ENCODE measurements at places on chromosomes 3 and 15. TPM values are rescaled to one million over a fixed set of nuclear protein-coding genes. Genes with fewer than 3 reads are reported as not detected.
A peak's percentile ranks its signal among the peaks of the same experiment; 100 is the strongest.

DNA sequence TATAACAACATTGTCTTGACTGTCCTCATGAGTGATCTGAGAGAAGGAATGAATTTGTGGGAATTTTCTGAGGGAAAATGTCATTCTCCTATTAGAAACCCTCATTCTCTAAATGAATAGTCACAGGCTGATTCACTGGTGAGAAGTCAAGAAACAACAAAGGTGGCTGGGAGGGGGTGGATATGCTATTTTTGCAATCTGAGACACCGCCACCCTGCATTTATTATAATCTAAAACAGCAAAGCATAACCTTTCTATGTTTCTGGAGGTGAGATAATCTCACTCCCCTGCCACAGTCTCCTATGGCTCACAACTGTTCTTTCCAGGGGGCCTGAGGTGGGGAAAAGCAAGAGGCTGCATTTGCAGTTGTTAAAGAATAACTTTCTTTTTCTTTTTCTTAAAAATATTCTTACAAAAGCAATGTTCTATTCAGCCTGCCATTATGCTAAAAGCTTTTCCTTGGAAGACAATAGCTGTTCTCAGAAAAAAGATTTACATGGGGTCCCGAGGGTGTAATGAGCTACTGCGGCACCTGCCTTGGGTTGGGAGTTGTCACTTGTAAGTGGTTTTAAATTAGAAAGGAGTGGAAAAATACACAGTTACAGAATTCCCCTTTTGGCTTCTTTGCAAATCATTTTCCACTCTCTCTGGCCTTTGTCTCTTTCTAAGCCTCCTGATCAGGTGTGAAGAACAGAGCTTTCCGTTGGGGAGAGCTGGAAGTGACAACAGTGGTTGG, 220.9 kb downstream of the AGBL1 start:
- no peak for DNase-seq

- DNase-seq, result no peak
Measured at GRCh38 chr3:147246906-147247305, 159.4 kb downstream of the ZIC4 start.

DNA sequence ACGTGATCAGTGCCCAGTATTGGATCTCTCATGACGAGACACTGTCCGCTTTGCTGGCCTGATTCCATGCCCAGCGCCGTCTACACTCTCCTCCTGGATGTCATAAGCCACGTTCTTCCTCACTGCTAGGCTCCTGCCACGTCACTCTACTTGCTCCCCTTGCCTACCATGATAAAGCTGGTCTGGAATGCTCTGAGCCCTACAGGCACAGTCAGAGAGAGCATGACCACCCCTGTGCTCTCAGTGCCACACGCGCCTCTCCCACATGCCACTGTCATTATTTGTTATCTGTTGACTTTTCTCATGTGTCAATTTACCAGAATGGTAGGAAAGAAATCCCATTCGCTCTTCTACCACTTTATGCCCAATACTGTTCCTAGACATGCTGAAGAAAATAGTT, 148.6 kb downstream of the ANO10 start:
- DNase-seq, result no peak

Gene DOCK3
- 1.4 TPM for total RNA-seq

Gene OR5H14
- not detected for total RNA-seq

DNA sequence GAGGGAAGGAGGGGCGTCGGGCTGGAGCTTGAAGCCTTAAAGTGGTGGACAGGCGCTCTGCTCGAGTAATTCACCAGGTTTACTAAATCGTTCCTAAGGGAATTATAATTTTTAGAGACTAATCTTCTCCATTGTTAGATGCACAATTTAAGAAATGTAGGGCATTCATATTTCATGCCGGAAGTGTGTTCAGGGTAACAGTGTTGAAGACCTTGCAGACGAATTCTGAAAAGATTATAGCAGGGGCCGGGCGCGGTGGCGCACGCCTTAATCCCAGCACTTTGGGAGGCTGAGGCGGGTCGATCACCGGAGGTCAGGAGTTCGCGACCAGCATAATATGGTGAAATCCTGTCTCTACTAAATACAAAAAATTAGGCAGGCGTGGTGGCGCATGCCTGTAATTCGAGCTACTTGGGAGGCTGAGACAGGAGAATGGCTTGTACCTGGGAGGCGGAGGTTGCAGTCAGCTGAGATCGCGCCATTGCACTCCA, 365 bp upstream of the GTF2A2 start:
- DNase-seq, result no peak

- DNase-seq, result no peak
Measured at GRCh38 chr3:43062040-43062563, 43.8 kb downstream of the POMGNT2 start.

Gene HYKK
- not detected for total RNA-seq

GRCh38 chr3:113685956-113686721, 10.3 kb downstream of the USF3 start:
- DNase-seq, result no peak

GRCh38 chr15:87680208-87680607, 576.3 kb downstream of the NTRK3 start:
- DNase-seq, result no peak

- no peak for DNase-seq
Measured at GRCh38 chr15:66758844-66759243, 56.8 kb downstream of the SMAD6 start.

- DNase-seq, result peak; percentile 26
Measured at GRCh38 chr15:75577401-75578172, 1.5 kb downstream of the PTPN9 start.

DNA sequence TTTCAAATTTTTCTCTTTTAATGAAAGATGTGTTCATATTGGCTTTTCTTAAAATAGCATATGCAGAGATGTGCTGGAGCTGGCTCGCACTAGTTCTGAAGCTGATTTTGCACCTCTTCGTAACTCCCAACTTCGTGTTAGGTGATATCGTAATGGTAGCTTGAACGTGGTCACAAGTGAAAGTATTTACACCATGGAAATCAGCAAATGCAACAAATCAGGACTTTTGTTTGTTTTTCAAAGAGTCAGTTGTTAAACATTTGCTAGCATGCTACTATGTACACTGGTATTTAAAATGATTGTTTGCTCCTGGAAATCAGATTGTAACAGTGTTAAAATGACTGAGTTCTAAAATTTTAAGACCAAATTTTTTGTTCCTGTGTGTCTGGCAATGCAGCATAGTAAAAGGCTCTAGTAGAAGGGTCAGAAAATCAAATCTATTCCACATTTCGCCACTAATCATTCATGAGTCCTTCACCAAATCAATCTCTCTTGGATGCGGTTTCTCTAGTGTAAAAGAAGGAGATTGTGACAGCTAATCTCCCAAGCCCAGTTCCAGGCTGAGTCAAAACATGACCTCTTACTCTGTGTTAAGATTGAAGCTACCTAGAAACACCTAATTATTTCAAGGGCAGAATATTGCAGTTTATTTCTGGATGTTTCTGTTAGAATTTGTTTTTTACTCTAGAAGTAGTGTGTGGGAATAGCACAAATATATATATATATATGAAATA, 34.3 kb upstream of the CMC1 start:
- DNase-seq, result peak; percentile 9

- DNase-seq, result no peak
Measured at GRCh38 chr15:69979262-69979661, 118.5 kb downstream of the TLE3 start.

Gene IQCF6
- total RNA-seq, result not detected

- no peak for DNase-seq
Measured at GRCh38 chr3:28028554-28028953, 212.9 kb upstream of the CMC1 start.

DNA sequence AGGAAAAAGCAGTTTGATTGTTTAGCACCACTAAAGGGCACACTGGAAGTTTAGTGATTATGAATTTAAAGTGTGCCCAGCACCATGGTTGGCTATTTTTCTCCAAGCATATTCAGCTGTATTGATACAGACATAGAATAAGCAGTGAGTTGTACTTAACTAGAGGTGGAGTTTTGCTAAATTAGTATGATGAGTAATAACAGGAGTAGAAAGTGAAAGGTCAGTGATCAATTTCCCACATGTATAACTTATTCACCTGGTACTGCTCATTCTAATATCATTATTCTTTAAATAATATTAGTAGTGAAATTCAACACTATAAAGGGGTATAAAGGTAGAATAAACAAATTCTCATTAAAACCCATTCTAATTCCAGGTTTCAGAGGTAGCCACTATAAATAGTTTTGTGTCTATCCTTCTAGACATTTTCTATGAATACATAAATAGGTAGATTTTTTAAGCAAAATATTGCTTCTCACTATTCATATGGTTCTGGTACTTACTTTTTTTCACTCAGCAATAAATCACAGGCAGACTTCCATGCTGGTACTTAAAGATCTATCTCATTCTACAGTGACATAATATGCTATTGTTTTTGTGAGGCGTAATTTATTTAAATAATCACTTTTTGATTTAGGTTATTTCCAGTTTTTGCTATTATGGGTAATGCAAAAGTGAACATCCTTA, 732.9 kb downstream of the VGLL3 start:
- no peak for DNase-seq

- no peak for DNase-seq
Measured at GRCh38 chr15:85500729-85501128, 120.3 kb downstream of the AKAP13 start.
